ENCODE measurements at places on chromosomes 6 and 20. TPM values are rescaled to one million over a fixed set of nuclear protein-coding genes. Genes with fewer than 3 reads are reported as not detected.

DNA sequence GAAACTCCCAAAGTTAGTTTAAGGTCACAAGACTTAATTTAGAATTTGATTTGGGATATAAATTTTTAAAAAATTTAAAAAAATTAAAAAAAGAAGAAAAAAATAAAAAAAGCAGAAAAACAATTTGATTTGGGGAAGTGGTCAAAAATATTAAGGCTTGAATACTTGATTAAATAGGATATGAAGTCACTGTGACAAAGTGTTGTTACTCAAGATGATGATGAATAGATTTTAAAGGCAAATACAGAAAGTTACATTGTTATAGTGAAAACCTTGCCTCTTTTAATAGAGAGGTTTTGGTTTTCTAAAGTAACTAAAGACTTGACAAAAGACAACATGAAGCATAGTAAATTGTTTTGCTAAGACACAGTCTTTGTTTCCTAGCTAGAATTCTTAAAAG is 7.2 kb downstream of the CST9 start:
- DNase-seq: no peak

GRCh38 chr6:47079638-47080037 is 37.5 kb upstream of the ADGRF1 start:
- DNase-seq: no peak

DNA sequence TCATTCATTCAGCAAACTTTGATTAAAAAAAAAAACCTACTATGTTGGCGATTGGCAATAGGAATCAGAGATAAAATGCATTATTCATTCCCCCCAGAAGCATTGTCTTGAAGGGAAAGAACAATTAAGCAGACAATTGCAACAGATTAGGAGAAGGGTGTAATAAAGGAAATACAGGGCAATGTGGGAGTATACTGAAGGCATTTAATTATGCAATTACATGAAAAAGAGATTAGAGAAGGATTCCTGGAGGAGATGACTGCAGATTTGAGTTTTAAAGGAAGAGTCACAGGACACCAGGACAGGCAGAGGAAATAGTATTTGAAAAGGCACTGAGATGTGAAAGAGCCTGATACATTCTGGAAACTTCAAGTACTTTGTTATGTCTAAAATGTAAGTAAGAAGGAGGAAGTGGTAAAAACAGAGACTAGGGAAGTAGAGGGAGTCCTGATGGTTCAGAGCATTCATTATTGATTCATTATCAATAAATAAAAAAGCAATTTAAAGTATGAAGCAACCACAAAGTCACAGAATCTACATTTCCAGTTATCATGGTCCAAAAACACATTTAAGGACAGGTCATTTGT is 43.7 kb downstream of the THEMIS start:
- DNase-seq: no peak

DNA sequence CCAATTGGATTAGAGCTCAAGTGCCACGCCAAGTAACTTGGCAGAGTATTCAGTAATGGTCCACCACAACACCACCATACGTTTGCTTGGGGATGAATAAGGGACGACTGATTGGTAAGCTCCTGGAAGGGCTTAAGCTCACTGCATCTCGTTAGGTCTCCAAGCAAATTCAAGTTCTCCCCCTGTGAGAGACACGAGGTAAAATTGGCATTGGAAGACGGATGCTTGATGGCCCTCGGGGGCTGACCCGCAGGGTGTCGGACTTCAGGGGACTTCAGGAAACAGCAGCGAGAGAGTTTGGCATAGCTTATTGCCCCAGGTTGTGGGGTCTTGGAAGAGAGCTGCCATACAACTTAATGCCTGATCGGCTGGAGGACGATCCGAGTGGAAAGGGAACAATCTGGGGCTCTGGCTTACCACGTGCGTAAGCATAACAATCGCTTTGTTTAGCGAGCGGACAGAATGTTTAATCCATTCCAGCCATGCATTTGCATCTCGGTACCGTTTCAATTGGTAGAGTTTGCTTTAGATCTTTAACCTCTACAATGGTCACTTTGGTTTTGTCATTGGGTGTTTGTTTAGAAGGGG is 4.8 kb upstream of the ZNFX1 start:
- no peak for DNase-seq

DNA sequence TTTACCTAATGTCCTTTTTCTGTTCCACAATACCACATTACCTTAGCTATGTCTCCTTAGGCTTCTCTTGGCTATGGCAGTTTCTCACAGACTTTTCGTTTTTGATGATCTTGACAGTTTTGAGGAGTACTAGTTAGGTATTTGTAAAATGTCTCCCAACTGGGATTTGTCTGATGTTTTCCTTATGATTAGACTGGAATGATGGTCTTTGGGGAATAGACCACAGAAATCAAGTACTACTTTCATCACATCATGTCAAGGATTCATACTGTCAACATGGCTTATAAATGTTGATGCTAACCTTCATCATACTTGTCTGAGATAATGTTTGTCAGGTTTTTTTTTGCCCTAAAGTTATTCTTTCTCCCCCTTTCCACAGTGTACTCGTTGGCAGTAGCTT is 78.2 kb upstream of the FOXO3 start:
- no peak for DNase-seq

DNA sequence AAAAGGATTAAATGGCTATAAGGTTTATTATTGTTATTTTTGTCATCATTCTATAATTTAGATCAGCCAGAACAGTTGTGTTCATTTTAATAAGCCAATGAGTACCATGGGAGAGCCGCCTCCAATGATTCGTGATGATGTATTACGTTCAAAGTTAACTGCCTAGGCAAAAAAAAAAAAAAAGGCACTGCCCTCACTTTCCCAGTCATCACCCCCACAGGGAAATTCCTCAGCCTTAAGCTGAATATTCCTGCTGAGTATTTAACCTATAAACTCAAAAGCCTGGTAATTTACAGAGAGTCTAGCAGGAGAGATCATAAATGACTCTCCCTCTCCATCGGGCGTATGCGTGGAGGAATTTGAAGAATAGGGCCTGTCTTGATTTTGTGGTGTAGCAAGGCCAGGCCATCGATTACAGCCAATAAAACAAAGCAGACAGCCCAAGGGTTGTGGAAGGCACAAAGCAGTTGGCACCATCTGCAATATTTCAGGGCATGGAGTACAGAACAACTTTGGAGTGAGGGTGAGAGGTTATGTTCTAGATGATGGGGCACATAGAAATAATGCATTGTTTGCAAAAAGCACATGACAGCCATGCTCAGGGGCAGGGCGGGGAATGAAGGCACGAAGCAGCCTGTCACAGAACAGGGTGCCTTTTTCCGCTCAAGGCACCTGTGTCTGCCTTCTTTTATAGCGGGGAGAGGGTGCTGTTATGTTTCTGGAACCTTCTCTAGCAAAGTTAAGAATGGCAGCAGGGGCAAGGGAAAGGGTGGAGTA is 138.2 kb upstream of the DTNBP1 start:
- no peak for DNase-seq

Gene ERVFRD-1
- total RNA-seq: not detected

Gene MPIG6B
- 0.24 TPM for total RNA-seq

DNA sequence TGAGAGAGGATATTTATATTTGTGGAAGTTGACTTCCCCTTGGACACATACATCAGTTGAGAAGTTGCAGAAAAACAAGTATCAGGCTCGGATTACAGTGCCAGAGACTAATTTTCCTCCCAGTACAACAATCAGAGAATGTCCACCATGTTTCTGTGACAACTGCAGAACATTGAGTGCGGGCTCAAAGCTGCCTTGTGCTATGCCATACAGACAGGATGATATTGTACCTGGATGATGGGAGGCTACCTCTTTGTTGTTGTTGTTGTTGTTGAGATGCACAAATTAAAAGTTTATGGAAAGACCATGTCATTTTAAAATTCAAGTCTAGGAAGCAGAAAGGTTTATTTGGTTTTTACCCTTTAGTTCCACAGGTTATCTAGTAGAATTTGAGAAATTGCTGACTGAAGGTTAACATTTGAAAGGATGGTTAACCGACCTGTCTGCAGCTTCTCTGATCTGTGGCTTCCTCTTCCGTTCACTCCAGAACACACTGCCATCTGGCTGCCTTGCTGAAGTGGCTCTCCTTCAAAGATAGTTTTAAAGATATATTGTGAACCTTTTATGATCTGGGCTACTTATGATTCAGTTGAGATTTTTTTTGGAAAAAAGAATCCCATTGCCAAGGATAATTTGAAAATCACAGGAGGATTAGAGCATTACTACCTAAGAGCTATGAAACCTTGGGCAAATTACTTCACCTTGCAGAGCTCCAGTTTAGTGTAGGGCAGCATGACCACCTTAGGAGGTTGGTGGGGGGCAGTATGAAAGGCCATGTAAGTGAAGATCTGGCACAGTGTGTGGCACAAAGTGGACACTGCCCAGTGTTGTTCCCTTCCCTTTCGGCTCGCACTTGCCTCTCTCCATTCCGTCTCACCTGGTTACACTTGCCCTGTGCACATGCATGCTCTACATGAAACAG is 15.9 kb downstream of the TMEM200A start:
- DNase-seq: no peak

DNA sequence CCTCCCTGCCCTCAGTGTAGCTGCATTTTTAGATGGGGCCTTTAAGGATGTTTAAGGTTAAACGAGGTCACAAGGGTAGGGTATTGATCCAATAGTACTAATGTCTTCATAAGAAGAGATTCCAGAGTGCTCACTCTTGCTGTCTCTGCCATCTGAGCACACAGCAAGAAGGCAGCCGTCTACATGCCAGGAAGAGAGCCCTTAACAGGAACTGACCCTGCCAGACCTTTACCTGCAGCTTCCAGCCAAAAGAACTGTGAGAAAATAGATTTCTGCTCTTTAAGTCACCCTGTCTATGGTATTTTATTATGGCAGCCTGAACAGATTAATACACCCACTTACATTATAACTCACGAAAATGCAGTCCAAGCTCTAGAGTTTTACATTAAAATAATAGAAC is 685.3 kb upstream of the MARCKS start:
- no peak for DNase-seq

GRCh38 chr6:20606831-20607230 is 72.6 kb downstream of the CDKAL1 start:
- no peak for DNase-seq

DNA sequence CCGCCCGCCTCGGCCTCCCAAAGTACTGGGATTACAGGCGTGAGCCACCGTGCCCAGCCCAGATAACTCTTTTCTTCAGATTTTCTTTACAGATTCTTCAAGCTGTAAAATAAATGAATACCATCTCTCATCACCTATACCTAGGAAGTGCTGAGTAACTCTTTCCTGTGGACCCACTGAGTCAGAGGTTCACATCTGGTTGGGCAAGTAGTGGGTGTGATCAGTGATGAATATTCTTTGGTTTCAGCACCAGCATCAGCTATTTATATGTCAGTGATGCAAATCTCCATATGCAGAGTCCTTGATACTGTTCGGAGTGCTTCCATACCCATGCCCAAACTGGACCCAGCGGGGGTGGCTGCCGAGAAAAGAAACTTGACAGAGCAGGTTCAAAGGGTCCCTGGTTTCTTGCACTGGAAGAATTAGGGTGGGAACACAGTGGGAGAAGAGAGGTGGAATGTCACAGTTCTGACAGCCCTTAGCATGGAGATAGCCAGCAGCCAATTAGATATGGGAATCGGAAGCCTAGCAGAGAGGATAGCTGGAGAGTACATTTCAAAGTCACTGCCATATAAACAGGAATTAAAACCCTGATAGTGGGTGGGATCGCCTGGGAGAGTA is 64.9 kb upstream of the DDR1 start:
- DNase-seq: no peak

GRCh38 chr20:62603907-62604785 is 38.2 kb upstream of the SLCO4A1 start:
- no peak for DNase-seq

DNA sequence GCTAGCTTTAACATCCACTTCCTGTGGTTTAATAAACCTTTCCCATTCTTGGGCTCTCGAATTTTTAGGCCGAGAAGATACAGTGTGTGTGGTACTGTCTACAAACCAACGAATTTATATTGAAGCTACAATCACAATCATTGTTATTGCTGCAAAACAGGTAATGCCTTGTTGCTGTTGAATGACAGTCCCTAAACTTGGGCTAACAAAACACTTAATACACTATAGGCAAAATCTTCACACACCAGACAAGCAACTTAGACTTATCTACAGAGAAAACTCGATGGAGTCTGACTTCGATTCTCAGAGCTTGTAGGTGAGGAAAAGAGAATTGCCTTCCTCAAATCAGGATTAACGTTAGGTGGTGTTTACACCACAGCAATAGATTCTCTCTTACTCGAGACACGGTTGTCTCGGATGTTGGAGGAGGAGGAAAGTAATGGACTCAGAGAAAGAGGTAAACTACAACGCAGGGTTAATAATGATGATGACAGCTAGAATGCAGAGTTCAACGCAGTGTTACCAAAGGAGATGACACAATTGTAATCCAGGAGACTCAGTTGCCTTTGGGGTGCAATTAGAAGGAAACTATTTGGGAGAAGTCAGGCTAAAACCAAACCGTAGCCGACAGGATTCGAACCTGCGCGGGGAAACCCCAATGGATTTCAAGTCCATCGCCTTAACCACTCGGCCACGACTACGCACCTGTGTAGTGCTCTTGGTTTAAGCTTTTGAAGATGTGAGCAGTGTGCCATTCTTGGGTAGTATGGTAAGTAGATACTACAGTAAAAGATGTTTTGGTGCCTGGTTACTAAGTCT is 32.5 kb upstream of the ZNF184 start:
- no peak for DNase-seq

DNA sequence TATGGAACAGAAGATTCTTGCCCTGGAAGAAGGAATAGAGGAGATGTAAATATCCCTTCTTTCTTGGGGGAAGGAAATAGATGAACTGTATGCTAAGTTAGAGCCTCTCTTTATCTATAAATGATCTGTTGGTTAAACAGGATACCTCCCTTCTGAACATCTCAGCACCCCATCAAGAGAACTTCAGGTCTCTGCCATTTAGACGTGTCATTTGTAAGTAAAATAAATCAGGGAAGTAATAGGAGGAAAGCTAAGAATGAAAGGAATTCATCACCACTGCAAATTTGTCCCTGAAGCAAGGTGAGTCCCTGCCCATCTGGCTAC is 42.5 kb upstream of the TNFAIP3 start:
- no peak for DNase-seq

Gene BPI
- total RNA-seq: 0.40 TPM

GRCh38 chr20:37179683-37180524 is 556 bp upstream of the MROH8 start:
- no peak for DNase-seq

GRCh38 chr6:23654745-23655144 is 471.3 kb upstream of the NRSN1 start:
- DNase-seq: no peak

DNA sequence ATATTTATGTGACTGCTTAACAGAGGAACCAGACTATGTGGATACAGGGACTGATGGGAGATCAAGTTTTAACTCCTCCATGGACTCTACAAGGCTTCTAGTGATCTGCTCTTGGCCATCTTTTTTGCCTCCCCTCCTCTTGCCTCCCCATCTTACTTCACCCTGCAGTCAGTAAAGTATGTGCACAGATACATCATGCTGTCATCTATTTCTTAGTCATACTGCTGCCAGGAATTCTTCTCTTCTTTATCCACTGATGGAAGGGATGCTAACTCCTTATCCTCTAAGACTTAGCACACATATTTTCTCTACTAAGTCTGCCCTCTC is 27.6 kb upstream of the FAM83C start:
- no peak for DNase-seq

All from cardiac septum (tissue), 1 donor.